Fibroblast of skin of left biceps (primary cell): ENCODE measurements at places on chromosomes 2 and 18.

- DNase-seq = no peak
Measured at GRCh38 chr2:102473020-102473419, at the start of gene SLC9A4. SLC9A4 (plus strand) TSS chr2:102473226; CDS start chr2:102473760, 534 bp downstream.

GRCh38 chr18:69980509-69980908 lies 32.8 kb upstream of the CD226 start:
- DNase-seq = no peak

GRCh38 chr2:168426861-168427260 lies 29.2 kb upstream of the CERS6 start:
- no peak for DNase-seq

DNA sequence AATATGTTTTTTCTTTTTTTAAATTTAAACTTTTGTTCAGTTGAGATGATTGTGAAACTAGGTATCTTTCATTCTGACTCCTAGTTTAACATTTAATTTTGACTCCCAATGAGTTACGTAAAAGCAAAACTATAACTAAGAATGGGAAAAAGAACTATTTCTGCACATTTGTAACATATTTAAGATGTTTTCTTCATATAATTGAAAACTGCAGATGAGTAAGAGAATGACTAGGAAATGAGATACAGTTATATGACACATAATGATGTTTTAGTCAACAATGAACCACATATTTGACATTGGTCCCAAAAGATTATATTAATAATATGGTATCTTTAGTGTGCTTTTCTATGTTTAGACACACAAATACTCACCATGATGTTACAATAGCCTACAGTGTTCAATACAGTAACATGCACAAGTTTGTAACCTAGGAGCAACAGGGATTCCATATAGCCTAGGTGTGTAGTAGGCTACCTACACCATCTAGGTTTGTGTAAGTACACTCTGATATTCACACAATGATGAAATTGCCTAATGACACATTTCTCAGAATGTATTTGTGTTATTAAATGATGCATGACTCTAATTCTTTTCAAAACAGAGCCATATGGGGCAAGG lies 12.6 kb downstream of the ERMN start:
- DNase-seq = no peak

DNA sequence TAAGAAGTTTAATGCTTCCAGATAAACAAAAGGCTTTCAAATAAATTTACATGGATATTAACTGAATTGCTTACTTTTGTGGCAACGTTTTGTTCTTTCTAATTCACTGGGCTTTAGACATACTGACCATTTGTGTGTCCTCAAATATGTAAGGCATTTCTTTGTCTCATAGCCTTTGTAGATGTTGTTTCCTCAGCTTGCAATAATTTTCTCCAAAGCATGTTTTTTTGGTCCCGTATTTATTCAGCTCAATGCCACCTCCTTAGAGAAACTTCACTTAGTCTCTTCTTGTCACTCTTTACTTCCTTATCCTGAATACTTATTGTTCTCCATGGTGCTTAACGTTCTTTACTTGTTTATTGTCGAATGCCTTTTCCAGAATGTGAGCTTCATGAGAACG lies 98.5 kb downstream of the NUP35 start:
- DNase-seq = no peak

DNA sequence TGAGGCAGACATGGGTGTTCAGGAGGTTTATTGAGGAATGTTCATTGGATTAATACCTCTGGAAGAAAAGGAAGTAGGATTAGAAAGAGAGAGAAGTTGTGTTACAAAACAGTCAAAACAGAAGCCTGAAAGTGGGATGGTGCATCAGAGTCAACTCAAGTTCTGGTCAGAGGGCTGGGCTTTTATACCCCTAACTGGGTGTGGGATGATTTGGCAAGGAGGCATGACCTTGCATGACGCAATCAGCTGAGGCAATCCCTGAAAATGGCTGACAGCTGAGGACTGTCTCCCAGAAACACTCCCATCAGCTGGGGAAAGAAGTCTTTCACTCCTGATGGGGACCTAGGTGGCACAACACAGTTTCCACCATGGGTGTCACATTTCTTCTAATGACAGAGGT lies 818.2 kb downstream of the SATB2 start:
- no peak for DNase-seq

GRCh38 chr2:121382744-121383143 lies 97.7 kb upstream of the TFCP2L1 start:
- no peak for DNase-seq

DNA sequence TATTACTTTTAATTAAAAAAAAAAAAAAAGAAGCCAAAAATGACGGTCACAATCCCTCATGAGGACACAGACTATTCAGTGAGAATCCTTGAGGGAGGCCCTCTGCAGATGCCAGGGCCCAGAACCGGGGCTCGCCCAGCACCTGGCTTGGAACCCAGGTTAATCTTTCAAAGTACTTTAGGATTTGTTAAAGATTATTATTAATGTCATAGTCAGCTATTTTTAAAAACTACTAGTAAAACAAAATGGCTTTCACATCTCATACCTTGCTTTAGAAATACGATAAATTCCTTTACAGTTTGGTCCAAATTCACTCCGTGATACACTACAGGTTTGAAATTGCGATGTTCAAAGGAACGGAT lies 27.1 kb downstream of the C2orf76 start:
- no peak for DNase-seq

GRCh38 chr2:126949775-126950174 lies 51.1 kb downstream of the TEX51 start:
- DNase-seq = no peak

- no peak for DNase-seq
Measured at GRCh38 chr2:58046335-58046584, 346 bp upstream of the VRK2 start.

DNA sequence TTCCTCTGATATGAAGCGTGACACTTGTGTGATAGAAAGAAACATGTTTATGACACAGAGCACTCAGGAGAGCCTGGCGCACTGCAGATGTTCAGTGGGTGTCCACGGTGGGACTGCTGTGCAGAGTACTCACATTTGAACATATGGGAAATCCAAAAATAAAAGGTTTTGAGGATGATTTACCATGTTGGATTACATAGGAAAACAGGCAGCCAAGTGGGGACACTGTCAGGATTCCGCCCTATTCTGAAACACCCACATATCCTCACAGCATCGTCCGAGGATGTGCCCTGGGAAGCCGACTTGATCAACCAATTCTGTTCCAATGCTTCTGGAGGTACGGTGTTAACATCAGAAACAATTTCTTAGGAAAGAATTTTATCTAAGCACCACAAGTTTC lies 263.7 kb downstream of the TGIF1 start:
- DNase-seq = no peak

GRCh38 chr18:57023275-57023882 lies 123.5 kb upstream of the BOD1L2 start:
- DNase-seq = no peak

DNA sequence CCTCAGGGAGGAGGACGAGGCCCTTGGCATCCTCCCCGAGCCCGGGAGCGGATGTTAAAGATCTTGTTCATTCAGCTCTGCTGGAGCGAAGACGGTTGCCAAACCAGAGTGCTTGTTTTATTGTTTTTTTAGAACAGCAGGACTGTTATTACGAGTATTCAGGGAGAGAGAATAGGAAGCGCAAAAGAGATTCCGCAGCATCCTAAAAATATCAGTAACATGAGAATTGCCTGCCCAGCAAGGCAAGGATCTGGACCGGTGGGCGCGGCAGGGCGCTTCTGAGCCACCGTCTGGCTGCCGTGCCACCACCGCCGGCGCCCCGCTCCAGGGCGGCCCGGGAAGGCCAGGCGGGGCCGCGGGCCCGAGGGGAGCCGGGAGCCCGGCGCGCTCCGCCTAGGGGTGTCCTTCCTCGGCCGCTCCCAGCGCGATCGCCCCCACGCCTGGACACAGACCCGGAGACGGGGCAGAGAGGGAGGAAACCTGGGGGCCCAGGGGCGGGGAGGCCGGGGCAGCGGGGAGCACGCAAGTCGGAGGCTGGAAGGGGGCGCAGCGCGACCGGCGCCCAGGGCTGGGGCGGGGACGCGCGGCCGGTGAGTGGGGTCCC lies 843 bp downstream of the CYS1 start:
- DNase-seq = no peak

DNA sequence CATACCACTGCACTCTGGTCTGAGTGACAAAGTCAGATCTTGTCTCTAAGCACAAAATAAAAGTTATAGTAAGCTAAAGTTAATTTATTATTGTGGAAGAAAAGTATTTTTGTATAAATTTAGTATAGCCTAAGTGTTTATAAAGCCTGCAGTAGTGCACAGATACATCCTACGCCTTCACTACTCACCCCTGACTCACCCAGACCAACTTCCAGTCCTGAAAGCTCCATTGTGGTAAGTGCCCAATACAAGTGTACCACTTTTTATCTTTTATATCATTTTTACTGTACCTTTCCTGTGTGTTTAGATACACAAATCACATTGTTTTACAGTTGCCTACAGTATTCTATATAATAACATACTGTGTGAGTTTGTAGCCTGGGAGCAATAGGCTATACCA lies 57.5 kb downstream of the UBE2E3 start:
- no peak for DNase-seq

DNA sequence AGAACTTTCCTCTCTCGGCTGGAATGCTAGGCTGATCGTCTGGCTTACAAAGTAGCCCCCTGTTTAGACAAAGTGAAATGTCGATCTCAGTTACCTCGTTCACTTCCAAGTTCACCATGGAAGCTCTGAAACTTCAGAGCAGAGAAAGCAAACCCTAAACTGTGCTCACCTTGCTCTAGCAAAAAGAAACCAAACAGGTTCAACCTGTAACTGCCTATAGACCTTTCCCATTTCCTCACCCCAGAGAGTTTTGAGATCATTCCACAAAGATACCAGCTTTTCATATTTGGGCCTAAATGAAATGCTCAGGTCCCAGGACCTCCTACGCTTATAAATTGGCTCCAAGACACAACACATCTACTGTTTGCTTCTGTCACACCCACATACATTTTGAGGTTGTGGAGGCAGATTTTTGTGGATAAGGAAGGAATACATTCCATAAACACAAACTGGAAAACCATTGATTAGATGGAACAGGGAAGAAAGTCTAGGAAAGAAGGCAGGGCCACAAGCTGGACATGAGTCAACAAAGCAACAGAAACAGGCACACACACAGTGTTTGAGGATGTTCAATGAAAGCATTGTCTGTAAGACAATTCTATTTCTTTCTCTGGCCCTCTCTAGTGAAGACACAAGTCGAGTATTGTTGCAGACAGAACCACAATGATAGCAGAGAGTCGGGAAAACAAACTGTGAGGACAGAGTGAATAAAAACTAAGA lies 52.8 kb upstream of the TGIF1 start:
- DNase-seq = no peak

- no peak for DNase-seq
Measured at GRCh38 chr2:39290433-39290832, 46.7 kb upstream of the CDKL4 start.

DNA sequence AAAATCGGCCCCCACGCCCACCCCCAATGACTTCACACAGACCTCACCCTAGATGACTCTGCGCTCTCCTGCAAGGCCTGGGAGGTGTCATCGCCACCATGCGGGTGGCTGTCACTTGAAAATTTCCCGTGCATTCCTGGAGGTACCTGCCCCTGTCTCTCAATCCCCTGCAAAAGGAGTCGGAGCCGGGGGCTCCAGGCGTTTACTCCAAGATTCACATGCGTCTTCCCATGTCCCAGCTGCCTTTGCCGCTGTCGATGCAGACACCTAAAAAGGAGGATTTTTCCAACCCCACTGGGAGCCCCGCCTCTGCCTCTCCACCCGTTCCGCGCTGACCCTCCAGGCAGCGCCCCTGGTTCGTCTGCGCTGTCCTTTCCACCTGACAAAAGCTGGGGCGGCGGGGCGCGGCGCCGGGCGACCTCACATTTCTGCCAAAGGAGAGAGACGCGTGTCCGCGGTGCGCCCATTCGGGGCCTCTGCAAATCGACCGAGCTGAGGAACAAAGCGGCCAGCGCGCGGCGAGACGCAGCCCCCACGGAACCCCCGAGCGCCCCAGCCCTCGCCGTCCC lies 667 bp downstream of the REEP1 start:
- DNase-seq = no peak

GRCh38 chr2:61141151-61141550 lies 20.8 kb upstream of the C2orf74 start:
- no peak for DNase-seq

GRCh38 chr2:128594651-128594910 lies 275.9 kb upstream of the HS6ST1 start:
- DNase-seq = no peak

GRCh38 chr18:36758623-36759022 lies 70.2 kb downstream of the TPGS2 start:
- DNase-seq = no peak

GRCh38 chr2:218081695-218082094 lies 12.6 kb downstream of the RUFY4 start:
- DNase-seq = peak; percentile 92

DNA sequence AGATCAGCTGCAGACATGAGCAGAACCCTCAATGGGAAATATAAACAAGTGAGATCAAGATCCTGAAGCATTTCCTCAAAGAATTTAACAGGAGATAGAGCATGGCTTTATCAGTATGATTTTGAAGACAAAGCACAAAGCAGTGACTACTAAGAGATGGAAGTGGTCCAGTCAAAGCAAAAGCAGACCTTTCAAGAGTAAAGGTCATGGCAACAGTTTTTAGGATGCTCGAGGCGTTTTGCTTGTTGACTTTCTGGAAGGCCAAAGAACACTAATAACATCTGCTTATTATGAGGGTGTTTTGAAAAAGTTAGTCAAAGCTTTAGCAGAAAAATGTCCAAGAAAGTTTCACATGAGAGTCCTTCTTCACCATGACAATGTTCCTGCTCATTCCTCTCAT lies 128.5 kb downstream of the KCNE4 start:
- no peak for DNase-seq

GRCh38 chr2:66539452-66539851 lies 104.5 kb downstream of the MEIS1 start:
- DNase-seq = peak; percentile 50

- DNase-seq = no peak
Measured at GRCh38 chr2:98502556-98503335, 58.1 kb downstream of the INPP4A start.

GRCh38 chr2:50840341-50841124 lies 191.4 kb downstream of the NRXN1 start:
- DNase-seq = no peak

- no peak for DNase-seq
Measured at GRCh38 chr2:57954020-57954419, 92.6 kb upstream of the VRK2 start.

- DNase-seq = peak; percentile 66
Measured at GRCh38 chr2:61645911-61646310, 107.8 kb upstream of the XPO1 start.

DNA sequence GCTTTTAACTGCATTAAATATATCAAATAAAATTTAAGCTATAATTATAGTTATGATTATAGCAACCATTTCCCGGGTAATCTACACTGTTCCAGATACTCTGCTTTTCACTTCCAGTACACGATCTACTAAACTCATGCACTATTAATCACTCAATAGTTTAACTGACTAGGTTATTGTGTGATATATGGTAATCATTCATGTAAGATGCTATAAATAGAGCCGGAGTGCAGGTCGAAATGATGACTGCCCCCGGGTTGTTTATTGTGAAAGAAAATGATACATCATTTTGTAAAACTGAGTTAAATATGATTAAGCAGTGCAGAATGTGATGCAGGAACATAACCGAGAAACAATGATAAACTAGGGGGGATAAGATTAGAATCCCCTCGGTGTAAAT lies 434.6 kb upstream of the DSEL start:
- no peak for DNase-seq
